ENCODE measurements at places on chromosomes 2 and 18.
A peak's percentile ranks its signal among the peaks of the same experiment; 100 is the strongest.

DNA sequence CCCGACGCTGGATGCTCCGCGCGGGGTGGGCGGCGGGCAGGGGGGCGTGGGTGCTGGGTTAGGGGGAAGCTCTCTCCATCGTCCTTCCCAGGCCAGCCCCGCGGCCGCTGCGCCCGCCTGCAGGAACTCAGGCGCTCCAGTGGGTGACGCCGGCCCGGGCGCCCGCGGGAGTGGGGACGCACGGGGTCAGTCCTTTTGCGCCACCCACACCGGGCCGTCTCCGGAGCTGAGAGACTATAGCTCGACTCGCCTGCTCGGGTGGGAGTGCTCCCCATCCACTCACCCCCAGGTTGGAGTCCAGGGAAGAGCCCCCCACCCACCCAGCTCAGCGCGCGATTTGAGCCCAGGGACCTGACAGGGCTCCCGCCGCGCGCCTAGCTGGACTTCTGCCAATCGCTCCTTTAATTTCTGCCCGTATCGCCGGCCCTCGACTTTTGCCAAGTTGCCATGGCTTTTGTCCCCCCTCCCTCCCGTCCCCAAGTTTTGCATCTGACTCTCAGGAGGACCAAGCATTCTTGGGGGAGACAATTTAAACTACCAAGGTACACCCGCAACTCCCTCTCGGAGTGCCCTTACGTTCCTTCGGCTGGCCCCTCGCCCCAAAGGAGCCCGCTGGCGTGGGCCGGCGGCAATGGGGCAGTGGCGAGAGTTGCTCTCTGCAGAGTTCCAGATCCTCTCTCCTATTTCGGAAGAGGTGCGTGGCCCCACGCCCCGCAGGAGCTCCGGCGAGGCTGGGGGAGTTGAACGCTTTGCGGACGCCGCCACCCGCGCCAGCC, 205.8 kb upstream of the SMAD2 start:
- no peak for DNase-seq

DNA sequence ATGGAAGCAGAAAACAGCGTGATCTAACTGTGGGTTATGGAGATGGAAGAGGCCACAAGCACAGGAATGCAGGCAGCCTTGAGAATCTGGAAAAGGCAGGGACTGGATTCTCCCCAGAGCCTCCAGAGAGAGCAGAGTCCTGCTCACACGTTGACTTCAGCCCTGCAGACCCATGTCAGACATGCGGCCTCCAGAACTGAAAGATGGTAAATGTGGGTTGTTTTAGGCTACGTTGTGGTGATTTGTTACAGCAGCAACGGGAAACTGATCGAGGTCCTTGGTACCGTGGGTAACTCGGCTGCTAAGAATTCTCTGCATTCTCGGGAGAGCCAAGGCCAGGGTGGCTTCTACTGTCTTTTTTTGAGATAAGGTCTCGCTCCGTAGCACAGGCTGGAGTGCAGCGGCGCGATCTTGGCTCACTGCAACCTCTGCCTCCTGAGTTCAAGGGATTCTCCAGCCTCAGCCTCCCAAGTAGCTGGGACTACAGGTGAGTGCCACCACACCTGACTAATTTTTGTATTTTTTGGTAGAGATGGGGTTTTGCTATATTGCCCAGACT, 97.1 kb downstream of the ACKR3 start:
- no peak for DNase-seq

DNA sequence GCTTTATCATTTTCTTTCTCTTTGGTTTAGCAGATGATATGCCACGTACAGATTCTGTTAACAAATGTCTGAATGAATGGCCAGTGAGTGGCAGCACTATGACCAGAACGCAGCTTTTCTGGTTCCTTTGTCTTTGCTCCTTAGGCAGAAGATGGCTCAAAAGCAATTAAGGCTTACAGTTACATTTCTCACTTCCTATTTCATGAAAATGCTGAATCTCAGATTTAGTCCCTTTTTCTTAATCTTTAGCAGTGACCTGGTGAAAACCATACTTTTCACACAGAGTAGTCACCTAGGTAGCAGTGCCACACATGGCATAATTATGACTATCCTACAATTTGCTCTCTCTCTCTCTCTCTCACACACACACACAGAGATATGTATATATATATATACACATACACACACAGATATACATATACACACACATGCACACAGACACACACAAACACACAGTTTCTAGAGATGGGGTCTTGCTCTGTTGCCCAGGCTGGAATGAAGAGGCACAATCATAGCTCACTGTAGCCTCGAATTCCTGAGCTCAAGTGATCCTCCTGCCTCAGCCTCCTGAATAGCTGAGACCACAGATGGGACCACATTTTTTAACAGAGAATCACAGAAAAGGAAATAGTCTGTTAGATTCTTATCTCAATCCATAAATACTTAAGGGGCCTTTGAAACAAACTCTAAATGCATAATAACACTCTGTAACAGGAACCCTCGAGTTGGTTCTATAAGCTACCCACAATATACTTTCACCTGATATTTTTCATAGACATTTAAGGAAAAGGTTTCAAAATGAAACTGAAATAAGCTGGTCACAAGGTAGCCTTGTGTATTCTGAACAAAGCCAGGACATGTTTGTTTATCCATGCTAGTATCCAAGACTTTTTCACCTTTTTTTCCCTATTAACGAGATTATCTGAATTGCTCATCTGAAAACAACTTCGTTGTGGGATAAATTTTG, 11.6 kb downstream of the PDE6D start:
- no peak for DNase-seq

DNA sequence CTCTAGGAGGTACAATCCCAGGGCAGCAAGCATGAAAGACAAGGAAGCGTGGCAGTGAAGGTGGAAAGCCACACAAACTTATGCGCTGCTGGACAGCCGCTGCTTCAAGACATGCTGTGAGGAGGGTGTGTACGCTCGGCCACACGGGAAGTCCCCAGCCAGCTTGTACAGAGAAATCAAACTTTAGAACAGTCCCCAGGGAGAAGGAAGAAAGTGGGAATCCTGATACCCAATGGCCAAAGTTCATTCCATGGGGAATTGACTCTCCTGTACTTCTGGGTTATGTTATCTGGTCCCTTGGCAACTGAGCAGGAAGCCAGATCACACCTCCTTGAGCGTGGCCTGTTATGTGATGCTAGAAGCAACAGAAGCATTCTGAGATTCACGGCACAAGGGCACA, 86.1 kb upstream of the BOD1L2 start:
- DNase-seq = no peak

GRCh38 chr2:9408641-9409151, 14.6 kb downstream of the ITGB1BP1 start:
- DNase-seq = no peak

GRCh38 chr2:216856406-216857065, 3.3 kb downstream of the TNP1 start:
- no peak for DNase-seq

- DNase-seq = no peak
Measured at GRCh38 chr2:177599139-177599688, 206.6 kb downstream of the AGPS start.

DNA sequence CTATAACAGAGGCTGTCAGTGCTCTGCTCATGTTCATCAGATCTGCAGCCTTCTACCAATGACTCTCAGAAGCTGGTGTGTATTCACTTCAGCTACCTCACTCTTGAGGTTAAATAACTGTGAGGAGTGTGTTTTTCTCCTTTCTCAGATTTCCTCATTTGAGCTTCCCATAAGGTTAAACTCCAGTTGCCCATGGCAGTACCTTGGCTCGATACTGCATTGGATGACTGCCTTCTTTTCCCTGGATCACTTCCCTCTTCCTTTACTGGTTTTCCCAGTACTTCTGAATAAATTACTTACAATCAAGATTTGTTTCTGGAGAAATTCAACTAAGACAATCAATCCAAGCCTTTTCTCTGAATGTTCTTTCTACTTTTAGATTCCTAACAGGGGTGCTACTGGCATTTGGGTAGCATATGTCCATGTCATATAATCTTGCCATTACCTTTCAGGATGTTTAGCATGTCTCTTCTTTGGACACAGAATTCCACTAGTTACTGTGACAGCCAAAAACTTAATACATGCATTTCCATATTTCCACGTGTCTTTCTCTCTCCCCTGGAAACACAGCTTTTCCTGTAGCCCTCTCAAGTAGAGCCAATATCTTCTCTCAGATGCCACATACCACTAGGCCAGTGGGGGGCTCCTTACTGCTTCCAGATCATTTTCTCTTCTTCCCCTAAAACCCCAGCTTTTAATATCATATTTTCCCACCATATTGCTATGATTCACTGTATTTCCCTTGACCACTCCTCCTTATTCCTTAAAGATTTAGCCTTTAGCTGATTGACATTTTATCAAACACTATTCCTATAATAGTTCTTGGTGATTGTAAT, 15.0 kb upstream of the SPOPL start:
- no peak for DNase-seq

DNA sequence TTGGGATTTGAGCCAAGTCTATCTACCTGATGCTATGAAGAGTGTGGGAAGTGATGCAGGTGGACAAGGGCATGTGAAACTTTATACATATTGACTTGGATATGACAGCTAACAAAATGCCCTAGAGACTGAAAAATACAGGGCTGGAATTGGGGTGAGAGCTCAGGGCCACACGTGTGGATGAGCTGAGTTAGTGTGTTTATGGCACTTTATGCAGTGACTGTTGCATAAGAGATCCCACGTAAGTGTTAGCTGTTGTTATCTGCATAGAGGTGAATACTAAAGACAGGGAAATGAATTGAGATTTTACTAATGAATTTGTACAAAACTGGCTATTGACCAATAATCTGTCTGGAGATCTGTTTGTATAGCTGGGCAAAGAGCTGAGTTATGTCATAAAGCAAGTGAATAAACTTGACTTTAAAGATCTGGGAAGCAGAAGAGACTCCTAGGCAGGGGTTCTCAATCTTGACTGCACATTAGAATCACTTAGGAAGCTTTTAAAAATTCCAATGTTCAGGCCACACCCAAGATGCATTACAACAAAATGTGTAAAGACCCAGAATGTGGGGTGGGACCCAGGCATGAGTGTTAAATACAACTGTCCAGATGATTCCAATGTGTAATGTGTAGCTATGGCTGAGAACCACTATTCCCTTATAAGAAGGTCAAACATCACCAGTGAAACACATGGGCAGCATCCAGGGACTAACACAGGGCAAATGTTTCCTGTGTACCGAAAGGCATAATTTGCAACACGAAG, 74.2 kb upstream of the STK17B start:
- DNase-seq = peak; percentile 36

- DNase-seq = peak; percentile 61
Measured at GRCh38 chr2:48600204-48600813, 17.3 kb upstream of the GTF2A1L start.

DNA sequence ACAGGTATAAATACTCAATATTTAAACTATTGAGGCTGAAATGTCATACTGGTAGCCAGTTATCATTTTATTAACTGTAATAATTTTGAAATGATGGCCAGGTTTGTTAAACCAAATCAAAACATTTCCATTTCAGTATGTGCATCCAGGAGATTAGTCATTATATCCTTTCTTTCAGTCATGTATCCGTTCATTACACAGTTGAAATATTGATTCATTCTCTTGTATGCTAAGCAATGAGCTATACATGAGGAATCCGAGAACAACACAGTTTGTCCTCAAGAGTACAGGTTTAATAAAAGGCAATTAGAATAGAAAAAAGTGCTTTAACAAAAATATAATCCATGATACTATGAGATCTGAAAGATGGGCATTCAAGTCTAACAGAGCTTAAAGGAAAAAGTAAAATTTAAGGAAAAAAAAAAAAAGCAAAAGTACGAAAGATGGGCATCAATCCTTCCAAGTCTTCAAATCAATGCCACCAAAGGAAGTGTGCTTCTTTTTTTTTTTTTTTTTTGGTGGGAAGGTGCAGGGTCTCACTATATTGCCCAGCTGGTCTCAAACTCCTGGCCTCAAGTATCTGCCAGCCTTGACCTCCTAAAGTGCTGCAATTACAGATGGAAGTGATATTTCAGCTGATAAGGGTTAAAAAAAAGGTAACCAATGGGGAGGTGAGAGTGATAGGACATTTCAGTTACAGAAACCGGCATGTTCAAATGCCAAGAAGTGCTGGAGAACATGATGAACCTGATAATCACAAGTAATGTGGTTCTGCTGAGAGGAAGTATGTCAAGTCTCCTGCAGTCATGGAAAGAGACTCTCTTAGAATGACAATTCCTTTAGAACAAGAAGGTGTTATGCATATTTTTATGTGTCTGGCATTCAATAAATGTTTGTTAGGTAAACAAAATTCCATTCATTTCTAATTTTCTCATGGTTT, 35.8 kb downstream of the PUM2 start:
- peak; percentile 57 for DNase-seq

DNA sequence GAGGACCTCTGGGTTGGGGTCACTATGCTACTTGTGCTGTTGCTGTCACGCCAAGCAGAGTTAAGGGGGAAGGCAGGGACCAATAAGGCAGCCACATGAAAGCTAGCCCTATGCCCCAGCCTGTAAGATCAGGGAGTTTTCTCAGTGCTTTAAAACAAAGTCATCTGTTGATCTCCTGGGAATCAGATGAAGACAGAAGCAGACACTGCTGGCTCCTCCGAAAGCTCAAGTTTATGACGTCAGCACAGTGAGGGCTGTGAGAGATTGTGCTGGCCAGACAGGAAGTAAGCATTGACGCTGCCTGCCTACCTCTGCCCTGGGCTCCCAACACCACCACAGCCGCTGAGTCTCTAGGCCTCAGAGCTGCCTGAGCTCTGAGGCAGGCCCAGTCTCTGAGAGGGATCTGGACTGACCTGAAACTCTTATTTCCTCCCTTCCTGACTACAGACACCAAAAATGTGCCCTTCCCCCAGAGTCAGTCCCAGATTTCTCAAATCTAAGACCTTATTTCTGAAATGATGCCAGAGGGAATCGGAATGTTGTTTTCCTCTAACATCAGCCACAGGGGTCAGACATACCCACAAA, 118.1 kb upstream of the EPAS1 start:
- peak; percentile 99 for DNase-seq

DNA sequence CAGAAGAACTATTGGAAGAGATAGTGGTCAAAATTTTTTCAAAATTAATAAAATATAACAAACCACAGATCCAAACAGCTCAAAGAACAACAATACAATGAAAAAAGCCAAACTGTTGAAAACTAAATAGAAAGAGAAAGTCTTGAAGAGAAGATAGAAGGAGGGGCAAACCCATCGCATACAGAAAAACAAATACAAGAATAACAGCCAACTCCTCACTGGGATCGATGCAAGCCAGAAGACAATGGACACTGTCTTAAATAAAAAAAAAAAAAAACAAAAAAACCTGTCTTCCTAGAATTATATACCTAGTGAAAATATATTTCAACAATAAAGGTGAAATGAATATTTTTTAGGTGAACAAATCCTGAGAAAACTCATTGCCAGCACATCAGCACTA, 34.1 kb upstream of the ARHGAP25 start:
- DNase-seq = no peak
